BJ (cell line): ENCODE measurements at places on chromosomes 2 and 18.

DNA sequence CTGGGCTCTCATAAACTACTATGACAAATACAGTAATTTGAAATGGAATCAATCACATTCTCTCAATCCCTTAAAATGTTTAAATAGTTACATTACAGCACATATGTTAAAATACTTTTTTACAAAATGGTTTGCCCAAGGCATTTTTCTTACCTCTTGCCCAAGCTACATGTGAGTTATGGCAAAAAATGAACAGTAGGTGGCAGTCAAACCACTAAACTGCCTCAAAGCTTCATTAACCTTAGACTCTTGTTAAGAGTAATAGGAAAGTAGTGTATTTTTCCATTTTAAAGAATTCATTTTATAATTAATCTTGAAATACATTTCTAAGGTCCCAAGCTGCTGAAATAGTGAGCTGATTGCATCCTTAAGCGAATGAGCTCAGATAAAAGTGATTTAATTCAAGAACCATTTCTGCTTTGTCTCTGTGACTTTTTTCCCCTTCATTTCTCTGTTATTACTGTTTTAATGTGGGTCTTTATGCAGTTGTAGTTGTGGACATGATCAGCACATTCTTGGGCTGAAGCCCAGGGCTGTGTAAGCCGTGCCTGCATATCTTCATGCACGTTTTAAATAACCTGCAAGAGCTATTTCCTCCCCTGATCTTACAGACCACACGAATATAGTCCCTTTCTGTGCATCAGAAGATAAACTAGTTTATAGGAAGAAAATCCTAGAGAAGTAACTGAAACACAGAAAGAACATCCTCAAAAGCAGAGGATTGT lies 311.8 kb downstream of the LNPK start:
- peak; percentile 41 for DNase-seq

DNA sequence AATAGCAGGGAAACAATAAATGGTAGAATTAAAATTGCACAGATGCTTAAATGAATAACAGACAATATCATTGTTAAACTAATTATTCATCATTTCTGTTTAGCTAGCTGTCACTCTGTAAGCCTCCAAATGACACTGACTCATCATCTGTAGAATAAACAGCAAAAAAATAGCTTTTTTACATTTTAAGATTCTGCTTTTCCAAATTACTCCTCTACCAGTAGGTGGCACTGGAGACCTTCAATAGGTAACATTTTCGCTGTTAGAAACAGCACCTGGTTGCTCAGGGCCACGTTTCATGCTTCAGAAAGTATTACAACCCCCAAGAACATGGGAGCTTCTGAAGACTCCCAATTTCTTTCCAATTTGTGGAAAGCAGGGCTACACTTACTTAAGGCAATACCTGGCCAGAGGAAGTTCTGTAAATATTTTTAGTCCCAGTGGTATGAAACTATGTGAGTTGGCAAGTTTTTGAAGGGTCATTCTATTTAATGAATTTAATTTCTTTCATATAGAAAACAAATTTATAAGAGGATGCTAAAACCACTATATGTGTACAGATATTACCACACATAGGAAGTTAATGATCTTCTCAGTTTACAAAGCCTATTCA lies 45.4 kb downstream of the TTN start:
- no peak for DNase-seq

- DNase-seq, result no peak
Observed at GRCh38 chr2:174551697-174552096, 45.9 kb downstream of the WIPF1 start.

- DNase-seq, result no peak
Observed at GRCh38 chr2:239775623-239776435, 249.3 kb downstream of the NDUFA10 start.

DNA sequence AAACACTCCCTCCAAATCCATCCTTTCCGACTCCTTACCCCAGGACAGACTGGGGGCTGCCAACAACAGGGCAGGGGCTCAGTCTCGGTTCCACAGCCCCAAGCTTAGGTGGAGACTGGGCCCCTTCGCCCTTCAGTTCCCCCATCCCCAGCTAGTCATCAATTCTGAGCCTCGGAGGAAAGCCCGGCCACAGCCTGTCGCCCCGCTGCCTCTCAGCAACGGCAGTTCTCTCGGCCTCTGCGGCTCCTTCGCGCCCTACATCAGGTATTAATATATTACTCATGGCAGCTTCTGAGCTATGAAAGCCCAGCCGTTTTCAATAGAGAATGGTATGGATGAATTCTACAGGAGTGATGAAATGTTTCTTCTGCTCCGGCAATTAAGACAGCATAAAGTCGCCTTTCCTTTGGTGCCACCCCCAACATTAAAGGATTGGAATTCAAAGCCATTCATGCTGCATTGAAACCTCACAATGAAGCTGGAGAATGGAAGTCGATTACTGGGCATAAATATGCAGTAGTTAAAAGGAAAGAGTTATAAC lies 2.8 kb downstream of the HDAC4 start:
- no peak for DNase-seq

DNA sequence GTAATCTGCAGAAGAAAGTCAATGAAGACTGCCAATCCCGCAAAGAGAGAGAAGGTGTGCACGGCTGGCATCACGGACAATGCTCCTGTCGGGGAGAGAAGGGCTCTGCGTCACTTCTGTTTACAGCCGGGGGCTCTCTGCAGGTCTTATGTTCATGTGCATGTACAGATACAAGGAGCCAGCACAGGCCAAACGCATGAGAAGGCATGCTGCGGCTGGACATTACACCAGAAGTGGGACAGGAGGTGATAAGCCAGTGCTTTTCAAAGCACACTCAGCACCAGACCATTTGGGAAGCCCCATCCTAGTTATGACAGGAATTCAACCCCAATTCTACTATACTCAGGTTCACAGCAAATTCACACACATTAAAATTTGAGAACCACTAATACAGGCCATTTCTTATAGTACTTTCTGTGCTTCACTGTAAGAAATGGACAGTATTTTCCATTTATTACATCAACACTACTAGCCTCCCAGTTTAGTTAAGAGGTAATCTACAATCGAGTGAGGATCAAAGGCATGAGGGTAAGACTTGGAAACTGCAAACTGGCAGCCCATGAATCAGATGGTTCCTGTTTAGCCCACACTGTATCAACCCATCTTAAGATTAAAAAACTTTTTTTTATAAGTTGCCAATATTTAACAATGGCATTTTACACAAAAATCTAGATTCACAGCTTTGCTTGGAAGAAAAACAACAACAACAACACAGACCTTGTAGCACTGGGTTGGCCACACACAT lies 38.2 kb downstream of the RMC1 start:
- DNase-seq, result no peak

GRCh38 chr18:79480171-79481045 lies 84.7 kb downstream of the NFATC1 start:
- no peak for DNase-seq

DNA sequence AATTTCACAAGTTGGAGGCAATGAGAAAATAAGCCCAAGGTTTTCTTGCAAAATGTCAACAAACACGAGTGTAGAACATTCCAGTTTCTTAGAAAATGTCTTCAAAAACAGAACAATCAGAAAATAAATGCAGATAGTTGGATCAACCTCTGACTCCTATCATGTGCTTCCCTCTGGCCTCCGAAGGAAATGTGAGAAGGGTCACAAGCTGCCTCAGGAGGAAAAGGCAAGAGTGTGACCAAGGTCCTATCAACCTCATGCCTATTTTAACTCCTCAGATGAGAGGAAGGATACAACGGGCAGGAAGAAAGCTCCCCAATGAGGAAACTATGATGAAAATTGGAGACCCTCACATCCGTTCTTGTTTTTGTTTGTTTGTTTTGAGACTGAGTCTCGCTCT lies 7.9 kb downstream of the SCYGR5 start:
- no peak for DNase-seq

- no peak for DNase-seq
Observed at GRCh38 chr2:9021563-9022211, 18.2 kb upstream of the MBOAT2 start.

GRCh38 chr2:11524470-11524869 lies 9.4 kb upstream of the GREB1 start:
- no peak for DNase-seq

DNA sequence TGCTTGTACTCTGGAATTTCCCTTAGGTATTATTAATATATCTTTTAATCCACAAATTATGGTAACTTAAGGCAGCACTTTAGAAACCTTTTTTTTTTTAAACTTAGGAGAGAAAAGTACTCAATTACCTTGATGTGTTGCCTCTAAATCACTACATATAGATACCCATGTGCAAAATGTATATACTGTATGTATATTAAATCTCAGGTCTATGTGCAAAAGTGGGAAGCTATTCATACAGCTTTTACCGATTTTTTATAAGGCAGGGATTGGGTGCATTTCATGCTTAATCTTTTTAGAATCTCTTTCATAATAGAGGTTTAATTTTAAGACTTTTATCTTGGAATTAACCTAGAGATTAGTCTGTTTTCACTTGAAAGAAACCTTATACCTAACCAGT lies 3.4 kb downstream of the EML4 start:
- no peak for DNase-seq

DNA sequence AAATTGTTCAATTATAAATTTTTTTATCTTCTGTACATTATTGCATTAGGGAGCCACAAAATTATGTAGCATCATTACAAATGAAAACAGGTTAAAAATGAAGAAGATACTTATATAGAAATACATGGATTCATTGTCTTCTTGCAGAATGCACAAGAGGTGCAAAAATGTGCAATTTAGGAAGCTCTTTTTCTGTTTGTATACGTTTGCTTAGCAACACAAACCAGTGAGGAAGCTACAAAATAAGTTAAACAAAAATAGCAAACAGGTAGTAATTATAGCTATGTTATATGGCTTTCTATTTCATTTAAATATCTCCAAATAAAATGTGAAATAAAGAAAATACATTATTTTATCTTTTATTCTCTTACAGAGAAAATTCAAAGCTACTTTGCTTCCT lies 177.6 kb upstream of the SESTD1 start:
- no peak for DNase-seq

GRCh38 chr2:25697559-25698341 lies 24.4 kb upstream of the DTNB start:
- no peak for DNase-seq

- DNase-seq, result no peak
Observed at GRCh38 chr2:235903782-235904584, 264.2 kb downstream of the GBX2 start.

- DNase-seq, result no peak
Observed at GRCh38 chr18:71673498-71673897, 870.6 kb downstream of the CBLN2 start.

DNA sequence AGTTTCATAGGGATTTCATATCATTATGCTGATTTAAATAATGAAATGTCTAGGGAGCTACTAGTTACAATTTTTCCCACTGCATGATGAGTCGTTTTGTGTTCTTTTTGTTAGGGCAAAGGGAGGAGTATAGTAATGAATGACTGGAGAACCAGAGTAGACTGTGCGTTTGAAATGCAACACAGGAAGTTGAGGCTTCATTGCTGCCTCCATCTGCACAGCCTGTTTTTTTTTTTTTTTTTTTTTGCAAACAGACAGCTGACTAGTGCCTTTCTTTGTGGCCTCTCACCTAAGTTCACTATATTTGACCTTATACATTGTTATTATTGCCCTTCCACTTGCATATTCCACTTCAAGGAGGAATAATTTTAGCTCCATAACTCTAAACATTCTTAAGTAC lies 286.7 kb upstream of the LRRTM1 start:
- no peak for DNase-seq

- peak; percentile 84 for DNase-seq
Observed at GRCh38 chr2:46690825-46691224, 211.5 kb downstream of the TMEM247 start.
